ENCODE measurements at places on chromosomes 2 and 18.

- DNase-seq: no peak
These were observed 23.7 kb downstream of the INPP1 start for GRCh38 chr2:190367091-190367490.

- no peak for DNase-seq
These were observed 15.8 kb upstream of the IL1RL1 start for GRCh38 chr2:102295566-102295965.

DNA sequence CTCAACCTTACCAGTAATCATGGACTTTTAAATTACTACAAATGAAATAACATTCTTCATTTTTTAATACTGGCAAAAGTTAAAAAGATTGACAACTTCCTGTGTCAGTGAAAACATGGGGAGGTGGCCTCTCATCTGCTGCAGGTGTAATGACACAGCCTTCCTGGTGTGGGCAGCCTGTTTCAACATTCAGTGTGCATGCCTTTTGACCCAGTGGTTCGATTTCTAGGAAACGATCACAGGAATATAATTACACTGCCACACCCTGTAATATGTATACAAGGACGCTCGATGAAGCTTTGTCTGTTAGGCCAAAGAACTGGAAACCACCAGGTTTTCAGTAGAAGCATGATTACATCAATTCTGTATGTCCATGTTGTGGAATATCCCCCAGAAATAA lies 68.7 kb downstream of the MTHFD2 start:
- DNase-seq: no peak

DNA sequence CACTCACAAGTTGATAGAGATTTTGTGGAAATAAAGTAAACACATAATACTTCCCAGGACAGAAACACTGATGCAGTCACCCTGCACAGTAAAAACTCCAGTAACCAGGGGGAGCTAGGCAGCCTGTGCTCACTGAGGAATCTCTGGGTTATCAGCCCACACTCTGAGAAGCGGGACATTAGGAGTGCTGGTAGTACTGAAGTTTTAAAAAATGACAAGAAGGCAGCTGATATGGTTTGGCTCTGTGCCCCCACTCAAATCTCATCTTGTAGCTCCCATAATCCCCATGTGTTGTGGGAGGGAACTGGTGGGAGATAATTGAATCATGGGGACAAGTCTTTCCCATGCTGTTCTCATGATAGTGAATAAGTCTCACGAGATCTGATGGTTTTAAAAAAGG lies 31.4 kb downstream of the KCTD1 start:
- no peak for DNase-seq

GRCh38 chr2:38074764-38075506 lies 1.0 kb downstream of the CYP1B1 start:
- DNase-seq: no peak

GRCh38 chr18:25237571-25238267 lies 114.2 kb downstream of the ZNF521 start:
- no peak for DNase-seq

- no peak for DNase-seq
These were observed 63.1 kb downstream of the PARD3B start for GRCh38 chr2:204608237-204608939.

DNA sequence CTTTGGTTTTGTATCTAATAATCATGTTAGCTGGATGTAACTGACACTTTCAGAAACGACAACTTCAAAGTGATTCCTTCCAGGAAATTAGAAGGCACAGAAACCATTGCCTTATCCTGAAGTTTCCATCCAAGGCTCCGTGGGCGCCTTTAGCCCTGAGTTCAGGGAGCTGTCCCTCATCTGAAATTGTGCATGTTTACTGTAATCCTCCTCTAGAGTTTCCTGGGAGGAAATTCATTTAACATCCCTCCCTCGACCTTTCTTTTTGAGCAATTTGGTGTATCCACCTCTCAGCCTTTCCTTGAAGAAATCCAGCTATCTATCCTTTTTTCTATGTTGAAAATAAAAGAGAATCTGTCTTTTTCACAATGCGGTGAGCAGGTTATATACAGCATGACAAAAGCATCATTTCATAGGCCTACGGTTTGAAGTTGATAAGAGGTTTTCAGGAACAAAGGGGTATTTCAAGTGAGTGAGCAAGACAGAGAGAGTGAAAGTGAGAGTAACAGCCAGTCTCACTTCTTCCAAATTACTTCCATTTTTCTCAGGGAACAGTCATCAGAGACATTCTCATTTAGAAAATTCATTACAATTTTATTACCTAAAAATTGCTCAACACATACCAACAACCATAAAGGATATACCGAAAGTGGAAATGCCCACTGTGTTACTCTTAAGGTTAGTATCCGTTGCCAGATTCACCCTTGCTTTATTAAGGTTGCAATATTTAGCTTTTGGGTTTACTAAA lies 167.3 kb downstream of the MREG start:
- DNase-seq: no peak

DNA sequence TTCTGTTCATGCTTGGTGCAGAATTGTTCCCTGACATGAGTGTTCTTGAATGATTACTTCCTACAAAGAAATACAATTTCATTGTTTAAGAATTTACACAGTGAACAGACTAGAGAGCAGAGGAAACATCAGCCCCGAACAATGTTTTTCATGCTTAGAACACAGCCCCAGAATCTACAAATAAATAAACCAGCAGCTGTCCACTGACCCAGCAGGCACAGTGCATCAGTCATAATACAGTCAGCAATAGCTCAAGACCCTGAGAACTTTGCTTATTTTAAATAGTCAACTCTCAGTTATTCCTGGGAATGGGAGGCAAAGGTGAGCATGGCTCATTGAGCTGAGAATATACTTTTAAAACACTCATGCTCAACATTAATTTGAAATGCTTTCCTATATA lies 38.4 kb downstream of the XIRP2 start:
- DNase-seq: no peak

DNA sequence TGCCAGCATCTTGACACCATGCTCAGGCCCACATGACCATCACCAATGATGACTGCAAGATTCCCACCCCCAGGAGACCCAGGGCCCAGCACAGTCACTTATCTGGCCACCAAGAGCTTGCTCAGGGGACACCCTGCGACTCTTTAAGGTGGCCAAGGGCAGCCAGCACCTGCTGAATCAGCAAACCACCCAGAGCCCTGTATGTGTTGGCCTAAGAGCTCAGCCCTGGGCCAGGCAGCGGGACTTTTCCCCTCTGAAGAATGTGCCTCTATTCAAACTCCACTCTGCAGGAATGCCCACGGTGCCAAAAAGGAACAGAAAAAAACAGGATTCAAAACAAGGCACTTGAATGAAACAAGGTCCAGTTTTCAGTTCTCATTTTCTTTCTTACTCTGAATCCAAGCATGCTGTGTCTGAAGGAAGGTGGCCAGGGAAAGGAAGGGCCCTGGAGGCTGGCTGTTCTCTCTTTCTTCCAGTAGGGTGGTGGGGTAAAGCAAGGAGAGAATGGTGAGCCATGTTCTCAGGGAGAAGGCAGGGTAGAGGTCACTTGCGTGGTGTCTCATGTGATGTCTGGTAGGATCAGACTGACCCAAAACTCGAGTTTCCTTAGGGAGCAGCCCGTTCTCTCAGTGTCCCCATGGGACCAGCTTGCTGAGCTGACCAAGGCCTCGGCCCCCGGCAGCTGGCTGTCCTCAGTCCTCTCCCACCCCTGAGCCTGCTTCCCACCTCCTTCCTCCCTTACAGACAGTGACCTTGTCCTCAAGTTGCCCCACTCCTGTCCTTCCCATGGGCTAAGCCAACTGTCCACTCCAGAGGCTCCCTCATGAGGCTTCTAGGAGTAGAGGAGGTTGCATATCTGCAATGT lies 150.0 kb downstream of the RNF152 start:
- DNase-seq: no peak
